ENCODE measurements at places on chromosomes 2 and 18.

GRCh38 chr18:58952858-58953257 lies 88.2 kb downstream of the ZNF532 start:
- DNase-seq, result no peak

DNA sequence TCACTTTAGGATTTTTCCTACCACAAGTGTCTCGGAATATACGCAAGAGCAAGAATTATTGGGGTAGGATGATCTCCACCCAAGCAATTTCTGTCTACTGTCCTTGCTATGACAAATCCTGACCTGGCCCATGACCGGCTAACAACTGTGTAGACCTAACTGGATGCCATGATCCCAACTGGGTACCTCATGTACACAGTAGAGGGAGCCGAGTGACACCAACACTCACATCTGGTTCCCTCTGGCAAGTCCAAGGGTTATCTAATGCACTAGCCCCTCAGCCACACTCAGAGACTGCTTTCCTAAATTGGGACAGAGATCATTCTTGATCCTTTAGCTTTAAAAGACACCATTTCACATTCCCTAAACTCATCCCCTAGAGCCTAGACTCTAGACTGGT lies 60.7 kb upstream of the ZNF532 start:
- no peak for DNase-seq

- peak; percentile 91 for DNase-seq
Measured at GRCh38 chr18:21112140-21112473, 494 bp upstream of the ROCK1 start.

- no peak for DNase-seq
Measured at GRCh38 chr2:181189951-181190350, 209.5 kb downstream of the UBE2E3 start.

DNA sequence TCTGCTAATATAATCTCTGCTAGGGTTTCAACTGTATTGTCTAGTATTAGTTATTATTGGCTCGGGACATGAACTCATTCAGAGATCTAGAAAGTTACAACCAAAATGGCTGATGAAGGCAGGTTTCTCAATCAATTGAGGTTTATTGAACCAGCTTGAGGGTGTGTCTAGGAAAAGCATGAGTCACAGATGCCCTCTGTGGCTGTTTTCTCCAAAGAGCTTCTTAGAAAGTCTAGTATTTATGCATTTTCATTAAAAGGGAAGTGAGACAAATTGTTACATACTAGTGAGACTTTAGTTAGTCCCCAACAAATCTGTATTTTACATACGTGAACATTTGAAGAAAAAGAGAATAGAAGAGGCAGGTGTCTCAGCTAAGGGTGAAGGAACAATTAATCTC lies 23.0 kb upstream of the RTTN start:
- no peak for DNase-seq

DNA sequence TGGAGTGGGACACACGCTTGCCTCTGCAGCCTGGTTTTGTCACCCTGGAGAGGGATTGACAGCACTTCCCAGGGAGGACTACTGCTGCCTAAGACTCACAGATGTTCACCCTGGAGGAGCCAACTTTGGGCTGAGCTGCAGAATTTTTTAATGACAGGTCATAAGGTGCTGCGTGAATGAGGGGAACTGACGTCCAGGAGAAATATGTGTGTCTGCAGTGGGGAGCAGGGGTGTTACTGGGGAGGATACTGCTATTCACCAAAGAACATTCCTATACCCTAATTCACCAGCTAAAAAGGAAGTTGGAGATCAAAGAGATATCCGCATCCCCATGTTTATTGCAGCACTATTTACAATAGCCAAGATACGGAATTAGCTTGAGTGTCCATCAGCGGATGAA lies 144.4 kb downstream of the MGAT5 start:
- no peak for DNase-seq

DNA sequence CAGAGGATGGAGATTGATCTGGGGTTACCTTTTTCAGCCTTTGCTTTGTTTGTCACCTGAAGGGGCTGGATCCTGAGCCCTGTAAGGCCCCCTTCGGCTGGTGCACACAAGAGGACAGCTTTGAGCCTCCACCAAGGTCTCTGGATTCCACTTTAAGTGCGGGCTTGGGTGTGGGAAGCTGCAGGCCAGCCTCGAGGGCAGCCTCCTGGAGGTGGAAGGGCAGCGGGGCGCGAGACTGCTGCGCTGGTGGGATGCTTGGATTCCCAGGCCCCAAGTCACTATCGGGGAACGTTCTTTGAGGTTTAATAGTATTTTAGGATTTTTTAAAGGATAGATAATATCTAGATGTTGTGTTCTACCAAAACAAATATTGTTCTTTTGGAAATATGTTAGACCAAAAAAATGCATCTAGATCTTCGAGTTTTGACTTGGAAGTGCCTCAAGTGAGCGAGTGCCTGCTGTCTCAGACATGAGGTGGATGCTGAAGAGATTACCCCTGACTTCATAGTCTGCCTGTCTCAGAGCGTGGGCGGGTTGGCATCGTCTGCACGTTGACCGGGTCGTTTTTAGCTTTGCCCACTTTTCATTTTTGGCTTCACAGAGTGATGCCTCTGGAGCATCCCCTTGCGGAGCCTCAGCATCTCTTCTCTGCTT lies 113.8 kb downstream of the AGAP1 start:
- no peak for DNase-seq

- peak; percentile 86 for DNase-seq
Measured at GRCh38 chr2:95121407-95122196, at the start of gene MRPS5. TSS of gene MRPS5 (minus strand) at chr2:95121808. CDS start at chr2:95121791, 17 bp downstream.

DNA sequence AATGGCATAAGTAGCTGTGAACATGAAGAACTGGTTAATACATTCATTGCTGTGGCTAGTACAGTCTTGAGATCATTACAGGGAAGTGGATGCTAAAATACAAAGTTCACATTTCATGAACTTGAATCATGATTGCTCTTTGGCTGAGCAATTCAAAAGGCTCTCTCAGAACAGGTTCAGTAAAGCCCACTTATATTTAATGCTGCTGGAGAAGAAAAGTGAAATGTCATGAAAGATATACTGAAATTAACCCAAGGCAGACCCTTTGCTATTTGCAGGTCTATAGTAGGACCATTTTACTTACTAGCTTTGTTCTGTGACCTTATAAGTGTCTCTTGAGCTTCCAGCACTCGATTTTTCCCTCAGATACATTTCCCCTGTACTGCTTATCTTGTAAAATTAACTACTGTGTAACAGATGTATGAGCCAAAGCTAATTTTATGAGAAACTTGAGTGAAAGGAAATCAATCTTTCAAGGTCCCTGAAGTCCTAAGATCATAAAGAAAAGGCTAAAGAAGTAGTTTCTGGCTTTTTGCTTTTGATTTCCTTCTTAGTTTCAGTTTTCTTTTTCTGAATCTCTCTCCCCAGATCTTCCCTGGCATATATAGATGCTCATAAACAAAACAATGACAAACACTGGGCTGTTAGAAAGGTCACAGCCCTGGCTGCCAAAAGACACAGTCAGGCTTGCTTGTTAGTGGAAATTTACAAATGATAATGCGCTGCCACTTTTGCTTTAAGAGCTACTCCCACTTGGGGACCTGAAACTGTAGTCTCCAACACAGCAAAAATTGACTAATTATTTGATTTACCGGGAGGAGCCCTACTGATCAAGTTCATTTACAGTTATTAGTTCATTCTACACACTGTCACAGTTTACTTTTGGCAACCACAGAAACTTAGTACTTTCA lies 132.7 kb upstream of the XPO1 start:
- no peak for DNase-seq

- peak; percentile 32 for DNase-seq
Measured at GRCh38 chr18:79787865-79788733, 9.6 kb upstream of the KCNG2 start.

GRCh38 chr2:96247009-96247408 lies 18.8 kb downstream of the TMEM127 start:
- DNase-seq, result no peak

DNA sequence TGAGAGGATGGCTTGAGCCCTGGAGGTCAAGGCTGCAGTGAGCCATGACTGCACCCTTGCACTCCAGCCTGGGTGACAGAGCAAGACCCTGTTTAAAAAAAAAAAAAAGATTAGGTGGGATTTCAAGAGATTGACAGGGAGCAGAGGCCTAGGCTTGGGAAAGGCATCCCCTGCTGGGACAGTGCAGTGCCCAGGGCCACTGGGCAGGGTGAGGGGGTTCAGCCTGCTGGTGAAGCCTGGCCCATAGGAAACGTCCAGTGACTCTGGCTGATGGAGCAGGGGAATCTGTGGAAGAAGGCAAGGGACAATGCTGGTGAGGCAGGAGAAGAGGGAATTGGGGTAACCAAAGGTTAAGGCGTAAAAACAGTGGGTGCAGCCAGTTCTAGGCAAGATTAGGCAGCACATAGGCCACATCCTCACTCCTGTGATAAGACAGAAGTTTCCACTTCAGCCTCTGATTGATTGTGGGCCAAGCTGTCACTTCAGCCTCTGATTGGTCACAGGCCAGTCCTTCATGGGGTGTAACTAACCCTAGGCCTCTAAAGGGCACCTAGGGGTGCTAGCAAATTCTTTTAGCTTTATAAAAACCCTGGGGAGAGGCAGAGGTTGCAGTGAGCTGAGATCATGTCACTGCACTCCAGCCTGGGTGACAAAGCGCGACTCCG lies 128.6 kb downstream of the MSH2 start:
- DNase-seq, result no peak

DNA sequence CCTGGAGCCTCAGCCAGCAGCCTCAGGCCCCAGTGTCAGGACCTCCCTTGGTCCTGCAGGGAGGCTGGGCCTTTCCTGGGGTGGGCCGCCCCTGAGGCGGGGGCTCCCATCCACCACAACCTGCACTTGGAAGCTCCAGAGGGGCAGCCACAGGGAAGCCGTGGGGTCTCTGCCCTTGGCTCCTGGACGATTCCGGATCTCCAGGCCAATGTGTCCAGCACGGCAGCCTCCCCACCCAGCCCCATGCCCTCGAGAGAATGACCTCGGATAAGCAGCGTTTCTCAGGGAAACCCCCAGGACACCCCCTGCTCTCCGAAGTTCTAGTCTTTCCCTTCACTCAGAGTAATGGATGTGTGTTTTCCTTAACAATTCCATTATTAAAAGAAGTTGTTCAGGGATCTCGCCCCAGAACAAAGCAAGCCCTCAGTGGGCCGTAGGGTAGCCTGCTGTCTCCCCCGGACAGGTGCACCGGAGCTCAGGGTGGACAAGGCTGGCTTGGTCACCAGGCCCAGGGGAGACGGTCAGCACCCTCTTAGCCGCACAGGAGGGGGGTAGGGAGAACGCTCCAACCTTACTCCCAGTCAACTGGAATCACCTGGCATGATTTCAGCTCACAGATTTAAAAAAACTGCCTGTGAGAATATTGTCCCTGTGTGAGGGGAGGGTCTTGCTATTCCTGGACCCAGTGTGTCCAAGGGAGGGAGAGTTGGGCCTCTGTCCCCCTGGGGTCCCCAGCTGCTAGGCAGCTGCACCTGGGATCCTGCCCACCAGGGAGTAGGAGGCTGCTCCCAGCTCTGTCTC lies 72.2 kb upstream of the OTOS start:
- DNase-seq, result no peak

- DNase-seq, result no peak
Measured at GRCh38 chr2:209988010-209988409, 14.4 kb upstream of the RPE start.

GRCh38 chr2:55236992-55237543 lies 4.6 kb downstream of the RPS27A start:
- DNase-seq, result no peak

GRCh38 chr2:191064590-191064989 lies 50.6 kb upstream of the STAT1 start:
- DNase-seq, result no peak

DNA sequence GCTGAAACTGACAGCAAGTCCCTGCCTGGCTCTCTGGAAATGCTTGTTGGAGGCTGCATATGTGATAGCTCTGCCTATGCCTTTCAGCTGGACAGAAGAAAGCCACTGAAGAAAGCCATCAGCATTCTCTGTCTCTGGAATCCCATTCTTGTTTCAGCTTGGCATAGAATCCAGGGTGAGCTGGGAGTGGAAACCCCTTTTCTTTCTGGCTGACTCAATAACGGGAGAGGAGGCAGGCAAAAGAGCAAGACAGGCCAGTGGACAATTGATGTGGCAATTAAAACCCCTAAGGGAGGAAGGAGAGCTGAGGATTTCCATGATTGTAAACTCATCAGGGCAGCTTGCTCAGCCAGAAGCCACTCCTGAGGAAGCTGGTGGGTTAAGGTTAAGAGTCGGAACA lies 208.1 kb downstream of the CLIP4 start:
- DNase-seq, result no peak

- no peak for DNase-seq
Measured at GRCh38 chr2:168912466-168912865, 11.4 kb downstream of the G6PC2 start.

DNA sequence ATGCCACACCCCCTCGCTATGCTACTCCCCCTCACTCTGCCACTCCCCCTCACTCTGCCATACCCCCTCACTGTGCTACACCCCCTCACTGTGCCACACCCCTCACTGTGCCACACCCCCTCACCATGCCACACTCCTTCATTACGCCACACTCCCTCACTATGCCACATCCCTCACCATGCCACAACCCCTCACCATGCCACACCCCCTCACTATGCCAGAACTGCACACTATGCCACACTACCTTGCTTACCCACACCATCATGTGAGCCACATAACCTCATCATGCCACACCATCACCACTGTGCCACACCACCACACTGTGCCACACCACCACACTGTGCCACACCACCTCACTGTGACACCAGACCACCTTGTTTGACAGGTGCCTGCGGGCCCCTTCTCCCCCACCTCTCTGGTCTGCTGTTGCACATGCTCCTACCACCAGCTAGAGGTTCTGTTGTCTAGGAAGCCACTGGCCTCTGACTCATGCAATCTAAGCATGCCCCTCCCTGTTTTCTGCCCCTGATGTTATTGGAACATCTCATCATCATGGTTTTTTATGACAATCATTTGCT lies 22.0 kb downstream of the MARCHF4 start:
- no peak for DNase-seq

DNA sequence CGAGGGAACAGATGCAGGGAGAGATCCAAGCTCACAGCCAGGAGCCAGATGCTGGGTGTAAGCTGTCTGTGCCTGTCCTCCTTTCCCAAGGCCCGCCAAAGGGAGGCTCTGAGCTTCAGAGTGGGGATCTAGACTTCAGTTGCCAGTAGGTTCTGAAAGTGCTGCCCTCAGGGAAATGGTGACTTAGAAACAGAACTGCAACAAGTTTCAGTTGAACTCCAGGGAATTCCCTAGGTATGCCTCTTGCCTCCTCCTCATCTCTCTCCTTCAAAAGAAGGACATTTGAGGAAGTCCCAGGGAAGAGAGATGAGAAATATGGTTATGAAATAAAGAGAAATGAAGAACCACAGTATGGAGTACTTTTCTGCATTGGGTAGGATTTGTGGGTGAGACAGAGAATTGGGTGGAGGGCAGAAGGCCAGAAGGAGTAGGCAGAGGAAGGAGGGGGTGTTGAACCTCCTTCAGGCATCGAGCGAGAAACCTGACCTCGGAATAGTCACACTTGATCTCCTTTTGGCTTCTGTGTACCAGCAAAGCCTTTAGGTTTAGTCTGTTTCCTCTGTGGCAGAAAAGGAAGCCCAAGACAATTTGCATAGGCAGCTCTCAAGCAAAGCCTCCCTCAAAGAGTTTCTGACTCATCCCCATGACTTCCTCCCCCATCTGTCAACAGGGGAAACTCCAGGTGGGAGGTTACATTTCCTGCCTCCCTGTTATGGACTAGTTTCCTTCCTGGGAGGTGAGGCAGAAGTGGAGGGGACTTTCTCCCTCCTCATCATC lies 45.7 kb downstream of the QPCT start:
- DNase-seq, result peak; percentile 43

All from kidney (tissue), 22 donors.